ENCODE measurements at places on chromosomes 7 and 10.

- DNase-seq = no peak
Measured at GRCh38 chr10:103766751-103767505, 88.4 kb downstream of the SH3PXD2A start.

- no peak for DNase-seq
Measured at GRCh38 chr10:43365001-43365400, 6.4 kb upstream of the FXYD4 start.

DNA sequence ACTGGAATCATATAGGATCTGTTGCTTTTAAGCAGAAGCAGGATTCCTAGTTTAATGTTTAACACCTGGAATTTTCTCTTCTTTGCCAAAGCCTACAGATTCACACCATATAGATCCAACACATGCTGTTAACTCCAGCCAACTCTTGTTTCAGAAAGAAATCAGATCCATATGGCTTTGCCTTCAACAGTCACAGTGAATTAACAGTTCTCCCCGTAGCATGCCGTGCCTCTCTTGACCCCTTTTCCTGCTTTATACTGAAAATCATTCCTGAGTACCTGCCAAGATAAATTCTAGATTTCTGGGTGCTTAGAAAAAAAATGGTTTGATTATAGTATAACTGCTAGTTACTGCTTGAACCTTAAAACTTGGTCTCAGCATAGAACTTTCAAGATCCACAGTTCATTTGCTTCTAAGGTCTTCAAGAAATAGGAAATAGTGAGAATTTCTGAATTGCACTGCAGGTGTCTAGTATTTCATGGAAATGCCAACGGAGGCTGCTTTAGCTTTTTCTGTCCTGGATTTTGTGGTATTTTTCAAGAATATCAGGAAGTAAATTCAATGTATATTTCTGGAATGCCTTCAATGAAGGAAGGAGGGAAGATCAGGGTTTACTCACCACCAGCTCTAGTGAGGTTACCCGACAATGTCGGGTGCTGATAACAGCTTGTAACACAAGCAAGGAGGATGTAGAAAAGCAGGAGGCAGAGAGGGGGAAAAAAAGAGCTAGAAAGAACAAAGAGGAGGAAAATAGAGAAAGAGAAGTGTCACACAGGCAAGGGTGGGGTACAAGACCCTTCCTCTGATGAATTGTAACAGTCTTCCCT is 6.6 kb downstream of the AASS start:
- DNase-seq = no peak

- no peak for DNase-seq
Measured at GRCh38 chr10:97332591-97333350, 1.8 kb downstream of the FRAT2 start.

DNA sequence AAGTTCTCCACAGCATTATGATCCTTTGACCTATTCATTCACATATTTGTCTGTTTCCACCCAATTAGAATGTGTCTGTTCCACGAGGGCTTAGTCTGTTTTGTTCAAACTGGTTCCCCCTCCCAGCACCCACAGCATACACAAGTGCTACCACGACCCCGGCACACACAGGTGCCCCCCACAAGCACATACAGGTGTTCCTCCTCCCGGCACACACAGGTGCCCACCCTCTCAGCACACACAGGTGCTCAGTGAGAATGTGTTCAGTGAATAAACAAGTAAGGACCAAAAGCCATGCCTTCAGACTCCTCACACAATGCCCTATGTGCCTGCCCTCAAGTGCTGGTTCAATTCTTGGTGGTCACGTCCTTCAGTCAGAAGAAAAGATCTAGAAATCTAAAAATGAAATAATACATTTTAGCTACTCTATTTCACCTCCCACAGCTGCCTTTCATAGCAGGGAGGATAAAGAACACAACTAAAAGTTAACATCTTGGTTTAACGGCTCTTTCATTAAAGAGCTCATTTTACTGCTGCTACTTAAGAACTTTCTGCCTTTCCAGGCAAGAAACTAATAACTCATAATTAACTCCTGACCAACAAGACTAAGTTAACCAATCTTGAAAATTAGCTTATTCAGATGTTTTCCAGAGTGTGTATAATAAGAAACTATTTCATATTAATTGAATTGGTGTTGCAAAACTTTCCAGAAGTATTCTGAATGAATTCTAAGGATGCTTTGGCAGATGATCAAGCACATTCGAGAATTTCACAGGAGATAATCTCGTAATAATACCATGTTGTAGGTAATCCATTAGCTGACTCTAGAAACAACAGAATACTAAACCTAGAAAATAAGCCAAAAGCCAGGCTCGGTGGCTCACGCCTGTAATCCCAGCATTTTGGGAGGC is 2.3 kb downstream of the DNMBP start:
- DNase-seq = no peak

GRCh38 chr7:47720141-47720906 is 138.4 kb upstream of the TNS3 start:
- no peak for DNase-seq

- DNase-seq = no peak
Measured at GRCh38 chr7:24483804-24484203, 89.4 kb upstream of the PALS2 start.

Data from activated CD4-positive, alpha-beta T cell treated with anti-CD3 and anti-CD28 coated beads, Interleukin-2, amount 50 U/mL, for 16 hours (primary cell).